ENCODE measurements at places on chromosomes 5 and 9.

DNA sequence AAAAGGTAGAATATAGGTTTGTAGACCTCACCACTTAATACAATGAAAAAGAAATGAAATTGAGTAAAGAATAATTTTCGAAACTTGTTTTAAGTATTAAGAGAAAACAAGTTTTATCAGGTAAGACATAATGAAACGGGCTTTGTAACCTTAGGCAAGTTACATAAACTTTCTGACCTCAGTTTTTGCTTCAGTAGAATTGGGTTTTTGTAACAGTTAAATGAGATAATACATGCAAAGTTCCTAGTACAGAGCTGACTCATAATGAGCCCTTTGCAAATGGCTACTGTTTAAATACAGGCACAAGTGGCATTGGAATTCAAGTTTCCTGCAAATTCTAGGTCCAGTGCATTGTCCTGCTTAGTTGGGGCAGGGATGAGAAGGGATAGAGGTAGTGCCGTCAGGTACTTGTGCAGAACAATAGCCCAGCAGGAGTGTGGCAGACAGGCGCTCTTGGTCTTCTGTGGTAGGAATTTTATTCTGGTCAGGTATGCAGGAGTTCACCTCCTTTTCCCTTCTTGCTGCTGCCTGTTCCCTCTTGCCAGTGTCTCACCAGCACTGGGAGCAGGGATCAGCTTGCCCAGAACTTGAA is 203.8 kb downstream of the PBX3 start:
- no peak for DNase-seq

GRCh38 chr5:39219437-39219836 is at the start of gene FYB1:
FYB1 (minus strand) TSS chr5:39219563; CDS start chr5:39202960, 16,603 bp downstream.
- DNase-seq, result no peak

- no peak for DNase-seq
Measured at GRCh38 chr9:99638971-99639370, 182.7 kb upstream of the NR4A3 start.

DNA sequence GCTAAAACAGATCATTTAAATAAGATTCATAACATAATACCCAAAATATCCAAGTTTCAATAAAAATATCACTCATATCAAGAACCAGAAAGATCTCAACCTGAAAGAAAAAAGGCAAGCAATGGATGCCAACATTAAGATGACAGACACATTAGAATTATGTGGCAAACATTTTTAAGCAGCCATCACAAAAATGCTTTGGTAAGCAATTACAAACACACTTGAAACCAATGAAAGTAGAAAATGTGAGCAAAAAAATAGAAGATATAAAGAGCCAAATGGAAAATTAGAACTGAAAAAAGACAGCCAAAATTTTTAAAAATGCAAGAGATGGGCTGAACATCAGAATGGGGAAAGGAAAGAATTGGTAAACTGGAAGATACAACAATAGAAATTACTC is 96.9 kb downstream of the PRELID2 start:
- DNase-seq, result no peak

DNA sequence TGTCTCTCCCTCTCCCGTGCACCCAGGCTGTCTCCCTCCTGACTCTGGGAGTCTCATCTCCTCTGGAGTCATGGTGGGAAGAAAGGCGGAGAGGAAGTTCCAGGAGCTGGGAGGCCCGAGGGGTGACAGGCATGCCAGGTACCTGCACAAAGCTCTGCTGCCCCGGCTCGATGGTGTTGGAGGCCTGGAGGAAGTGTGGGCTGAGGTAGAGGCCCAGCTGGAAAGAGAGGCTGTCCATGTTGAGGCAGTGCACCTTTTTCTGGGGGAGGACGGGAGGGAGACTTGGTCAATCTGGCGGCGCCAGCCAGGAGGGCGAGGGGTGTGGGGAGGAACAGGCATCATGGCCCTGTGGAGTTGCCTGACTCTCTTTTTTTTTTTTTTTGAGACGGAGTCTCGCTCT is 15.9 kb downstream of the FPGS start:
- DNase-seq, result no peak

DNA sequence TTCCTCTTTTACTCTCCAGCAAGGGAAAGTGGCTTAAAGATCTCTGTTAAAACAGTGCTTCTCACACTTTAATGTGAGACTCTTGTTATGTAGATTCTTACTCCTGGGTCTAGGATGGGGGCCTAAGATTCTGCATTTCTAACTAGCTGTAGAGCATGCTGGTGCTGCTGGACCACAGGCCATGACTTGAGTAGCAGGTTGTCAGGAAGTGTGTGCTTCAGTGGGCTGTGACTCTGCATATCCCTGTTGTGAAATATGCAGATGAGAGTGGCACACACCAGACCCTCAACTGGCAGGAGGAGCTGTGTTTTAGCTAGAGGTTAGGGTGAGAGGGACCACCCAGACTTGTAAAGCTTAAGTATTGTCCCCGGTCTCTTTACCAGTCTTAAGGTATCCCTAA is 191.1 kb upstream of the DMRT1 start:
- peak; percentile 3 for DNase-seq

DNA sequence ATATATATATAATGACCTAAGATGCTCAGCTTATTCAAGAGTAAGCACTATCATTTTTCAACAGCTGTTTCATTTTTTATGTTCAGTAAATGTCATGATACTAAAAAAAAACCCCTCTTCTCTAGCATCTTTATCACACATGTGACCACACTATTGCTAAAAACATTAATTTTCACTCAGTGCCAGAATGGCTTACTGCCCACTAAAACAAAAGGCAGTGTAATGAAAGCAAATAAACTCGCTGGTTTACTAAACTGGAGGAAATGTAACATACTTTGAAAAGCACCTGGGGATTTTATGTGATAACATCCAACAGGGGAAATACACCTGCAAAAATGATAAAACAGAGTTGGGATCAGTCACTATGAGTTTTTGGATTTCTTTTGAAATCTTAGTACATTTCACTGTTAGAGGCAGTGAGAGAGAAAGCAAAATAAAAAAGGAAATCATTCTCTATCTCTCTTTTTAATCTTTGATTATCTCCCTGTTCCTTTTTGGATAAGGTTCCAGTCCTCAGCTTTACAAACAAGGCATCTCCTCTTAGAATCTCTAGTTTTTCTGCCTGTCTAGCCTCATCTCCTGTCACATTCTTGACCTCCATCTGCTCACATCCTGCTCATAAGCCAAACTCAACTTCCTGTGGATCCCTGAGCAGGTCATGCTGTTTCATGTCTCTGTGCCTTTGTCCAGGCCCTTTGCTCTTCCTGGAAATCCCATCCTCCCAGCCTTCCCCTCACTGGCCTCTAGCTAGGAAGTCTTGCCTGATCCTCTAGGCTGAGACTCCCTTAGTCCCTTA is 338.0 kb downstream of the MAN2A1 start:
- DNase-seq, result no peak

DNA sequence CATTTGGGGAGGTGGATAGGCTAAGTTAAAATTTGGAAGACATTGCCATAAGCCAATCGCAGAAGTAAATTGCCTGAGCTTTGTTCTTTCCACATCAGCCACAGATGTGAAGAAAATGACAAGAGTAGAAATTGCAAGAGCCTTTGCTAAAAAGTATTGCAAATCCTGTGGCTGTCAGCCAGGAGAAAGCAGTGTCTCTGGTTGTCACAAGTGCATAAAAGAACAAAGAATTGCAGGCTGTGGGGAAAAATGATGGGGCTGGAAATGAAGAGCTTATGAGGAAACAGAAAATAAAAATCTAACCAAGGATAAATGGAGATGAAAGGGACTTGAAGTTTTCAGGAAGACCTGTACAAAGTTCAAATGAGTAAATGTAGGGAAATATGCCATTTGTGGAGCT is 344.8 kb downstream of the CSNK1G3 start:
- DNase-seq, result no peak

GRCh38 chr9:69674716-69675438 is 2.7 kb upstream of the APBA1 start:
- no peak for DNase-seq

DNA sequence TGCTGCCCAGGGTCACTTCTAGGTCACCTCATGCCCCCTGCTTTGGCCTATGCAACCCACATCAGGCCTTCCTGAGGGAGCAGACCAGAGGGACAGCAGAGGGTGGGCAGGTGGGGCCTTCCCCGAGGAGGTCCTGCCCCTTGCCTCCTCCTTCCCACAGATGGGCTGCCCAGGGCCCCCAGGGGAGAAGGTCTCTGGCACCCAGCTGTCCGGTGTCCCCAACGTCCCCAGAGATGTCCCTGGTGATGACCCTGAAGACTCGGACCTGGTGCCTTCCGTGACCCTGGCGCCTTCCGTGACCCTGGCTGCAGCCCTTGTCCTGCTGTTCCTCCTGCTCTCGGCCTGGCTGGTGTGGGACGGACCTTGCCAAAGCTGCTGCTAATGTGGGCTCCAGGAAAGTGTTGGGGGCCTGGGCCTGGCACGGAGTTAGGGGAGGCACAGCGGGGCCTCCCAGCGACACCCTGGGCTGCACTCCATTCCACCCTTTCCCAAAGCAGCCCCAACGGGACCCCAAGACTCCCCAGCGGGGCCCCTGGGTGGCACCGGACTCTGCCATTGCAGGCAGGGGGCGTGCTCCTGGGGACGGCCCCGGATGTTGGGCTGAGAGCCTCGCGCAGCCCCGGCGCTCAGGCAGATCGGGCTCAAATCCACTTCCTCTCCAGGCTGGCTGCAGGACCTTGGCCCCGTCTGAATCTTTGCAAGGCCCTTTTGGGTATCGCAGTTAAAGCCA is 6.8 kb upstream of the SLC2A6 start:
- peak; percentile 27 for DNase-seq

DNA sequence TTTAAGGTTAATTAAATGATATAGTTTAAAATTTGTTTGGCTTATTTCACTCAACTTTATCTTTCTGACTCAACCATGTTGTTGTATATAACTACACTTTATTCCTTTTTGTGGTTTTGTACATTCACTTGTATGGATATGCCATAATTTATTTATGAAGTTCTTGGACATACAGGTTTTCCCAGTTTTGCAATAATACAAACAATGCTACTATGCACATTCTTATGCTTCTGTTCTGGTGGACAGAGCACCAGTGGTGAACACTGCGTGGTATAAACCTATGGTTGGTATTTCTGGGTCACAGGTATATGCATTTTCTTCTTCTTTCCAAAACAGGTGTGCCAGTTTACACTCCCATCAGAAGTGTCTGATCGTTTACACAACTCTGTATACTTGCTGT is 35.7 kb upstream of the TRIM14 start:
- DNase-seq, result no peak

DNA sequence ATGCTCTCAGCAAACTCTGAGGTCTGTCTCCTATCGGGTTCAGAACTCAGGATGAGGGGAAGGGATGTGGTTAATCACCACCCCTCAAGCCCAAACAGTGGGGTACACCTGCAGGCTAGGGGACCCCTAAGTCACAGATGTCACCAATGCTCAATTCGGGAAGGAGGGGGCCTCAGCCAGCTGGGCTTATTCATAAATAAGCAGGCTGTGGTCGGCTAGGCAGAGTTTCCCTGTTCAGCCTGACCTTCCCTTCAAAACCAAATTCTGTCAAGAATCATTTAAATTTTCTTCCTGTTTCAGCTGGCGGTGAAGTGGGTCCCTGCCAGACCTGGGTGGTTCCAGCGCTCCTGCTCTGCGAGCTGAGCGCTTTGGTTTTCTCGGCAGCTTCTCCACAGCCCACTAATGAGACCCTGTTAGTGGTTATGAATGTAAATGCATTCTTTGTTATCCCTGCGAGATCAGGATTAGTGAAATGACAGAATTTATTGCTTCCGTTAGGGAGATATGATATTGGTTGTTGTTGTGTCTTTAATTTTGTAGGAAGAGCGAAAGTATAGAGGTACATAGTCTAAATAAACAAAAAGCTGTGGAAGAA is 68.3 kb downstream of the AK8 start:
- DNase-seq, result no peak

DNA sequence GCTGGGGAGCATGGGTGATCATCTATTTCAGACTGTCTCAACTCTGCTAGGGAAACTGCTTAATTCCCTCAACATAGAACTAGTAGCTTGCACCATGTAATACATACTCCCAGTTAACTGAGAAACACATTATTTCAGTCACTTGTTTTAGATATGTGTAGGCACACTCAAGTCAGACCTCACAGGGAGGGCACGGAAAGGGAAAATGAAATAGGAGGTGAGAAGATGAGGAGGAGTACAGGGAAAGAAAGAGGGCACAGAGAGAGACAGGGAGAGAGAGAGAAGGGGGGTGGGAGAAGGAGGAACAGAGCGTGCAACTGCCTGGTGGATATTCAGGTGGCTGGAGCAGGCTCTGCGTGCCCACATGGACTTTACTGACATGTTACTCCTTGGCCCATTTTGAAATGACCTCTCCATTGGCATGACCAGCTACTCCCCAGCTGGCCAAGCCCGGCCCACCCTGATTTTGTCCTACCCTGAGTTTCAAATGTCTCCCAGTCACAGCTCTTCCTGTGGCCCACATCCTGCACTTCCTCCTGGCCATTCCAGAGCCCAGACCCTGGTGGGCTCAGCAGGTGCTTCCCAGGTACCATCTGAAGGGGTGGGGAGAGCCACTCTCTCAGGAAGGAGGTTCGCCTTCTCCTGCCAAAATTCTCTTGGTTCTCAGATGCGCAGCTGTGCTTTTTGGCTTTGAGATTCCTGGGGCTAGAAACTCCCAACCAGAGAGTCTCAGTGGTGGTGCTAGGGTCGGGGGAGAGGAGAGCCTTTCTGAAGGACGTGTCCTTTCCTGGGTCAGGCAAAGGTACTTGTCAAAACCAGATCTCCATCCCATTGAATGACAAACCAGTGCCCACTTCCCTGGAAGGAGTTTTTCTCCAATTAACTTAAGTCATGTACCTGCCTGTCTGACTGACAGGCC is 229.4 kb downstream of the FSTL4 start:
- DNase-seq, result no peak

DNA sequence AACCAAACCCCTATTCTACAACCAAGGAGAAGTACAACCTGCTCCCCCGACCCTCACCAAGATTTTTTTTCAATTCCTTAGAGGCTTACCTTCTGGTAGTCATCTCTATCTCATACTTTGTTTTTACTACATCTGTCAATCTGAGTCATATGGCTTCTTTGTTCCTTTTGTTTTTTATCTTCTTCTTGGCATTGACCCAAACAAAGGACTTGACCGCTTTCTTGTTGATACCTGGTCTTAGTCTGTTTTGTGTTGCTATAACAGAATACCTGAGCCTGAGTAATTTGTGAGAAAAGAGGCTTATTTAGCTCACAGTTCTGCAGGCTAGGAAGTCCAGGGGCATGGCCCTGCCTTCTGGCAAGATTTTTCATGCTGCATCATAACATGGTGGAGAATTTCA is 352.7 kb downstream of the MLLT3 start:
- no peak for DNase-seq

DNA sequence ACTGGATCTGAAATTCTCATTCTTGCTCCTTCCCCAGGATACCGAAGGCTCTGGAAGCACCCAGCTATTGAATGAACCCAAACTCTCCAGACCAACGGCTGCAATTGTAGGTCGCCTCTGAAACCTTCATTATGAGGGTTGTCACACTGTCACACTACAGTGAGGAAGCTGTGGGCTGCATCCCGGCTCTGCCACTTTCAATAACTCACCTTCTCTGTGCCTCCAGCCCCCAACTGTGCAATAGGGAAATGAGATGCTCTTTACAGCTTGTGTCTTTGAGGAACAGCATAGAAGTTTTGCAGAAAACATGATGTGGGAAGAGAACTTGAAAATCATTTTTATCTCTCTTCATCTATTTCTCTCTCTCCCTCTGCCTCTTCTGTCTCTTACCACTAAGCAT is 69.6 kb upstream of the TGFBR1 start:
- no peak for DNase-seq

GRCh38 chr9:101028346-101029314 is at the start of gene PLPPR1:
PLPPR1 (plus strand) TSS chr9:101028727.
- no peak for DNase-seq

Data from CD8-positive, alpha-beta T cell (primary cell).